Cardiac muscle cell (in vitro differentiated cells and primary cell): ENCODE measurements at places on chromosomes 2 and 18.

DNA sequence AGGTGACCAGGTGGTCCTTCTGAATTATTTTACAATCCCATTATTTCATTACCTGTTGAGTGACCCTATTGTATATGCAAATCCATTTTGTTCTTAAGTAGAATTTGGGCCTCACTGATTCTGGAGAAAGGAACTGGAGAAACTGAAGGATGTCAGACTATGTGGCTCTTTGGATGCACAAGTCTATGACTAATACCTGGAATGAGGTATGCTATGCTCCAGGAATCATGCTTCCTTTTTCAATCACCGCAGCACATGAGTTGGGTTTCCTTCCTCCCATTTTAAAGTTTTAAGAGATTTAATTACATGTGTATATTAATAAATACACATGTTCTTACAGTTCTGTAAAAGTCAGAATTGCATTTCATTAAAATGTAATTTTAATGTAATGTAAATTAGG is 253.9 kb upstream of the VWC2L start:
- DNase-seq = no peak

DNA sequence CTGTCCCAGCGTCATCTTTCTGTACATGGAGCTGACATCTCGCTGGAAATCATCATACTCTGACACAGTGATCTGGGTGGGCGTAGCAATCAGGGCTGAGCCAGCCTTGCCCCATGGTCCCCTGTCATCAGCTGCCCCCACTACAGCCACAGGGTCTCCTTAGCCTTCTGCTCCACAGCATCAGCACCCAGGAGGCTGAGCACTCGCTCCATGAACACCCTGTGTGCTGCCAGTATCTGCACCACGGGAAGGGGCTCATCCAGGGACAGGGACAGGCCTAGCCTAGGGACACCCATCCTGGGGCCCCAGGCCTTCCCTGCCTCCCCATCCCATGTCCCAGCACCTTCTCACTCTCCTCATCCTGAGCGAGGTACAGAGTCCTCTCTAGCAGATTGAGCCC is 11.4 kb downstream of the ALPG start:
- no peak for DNase-seq

DNA sequence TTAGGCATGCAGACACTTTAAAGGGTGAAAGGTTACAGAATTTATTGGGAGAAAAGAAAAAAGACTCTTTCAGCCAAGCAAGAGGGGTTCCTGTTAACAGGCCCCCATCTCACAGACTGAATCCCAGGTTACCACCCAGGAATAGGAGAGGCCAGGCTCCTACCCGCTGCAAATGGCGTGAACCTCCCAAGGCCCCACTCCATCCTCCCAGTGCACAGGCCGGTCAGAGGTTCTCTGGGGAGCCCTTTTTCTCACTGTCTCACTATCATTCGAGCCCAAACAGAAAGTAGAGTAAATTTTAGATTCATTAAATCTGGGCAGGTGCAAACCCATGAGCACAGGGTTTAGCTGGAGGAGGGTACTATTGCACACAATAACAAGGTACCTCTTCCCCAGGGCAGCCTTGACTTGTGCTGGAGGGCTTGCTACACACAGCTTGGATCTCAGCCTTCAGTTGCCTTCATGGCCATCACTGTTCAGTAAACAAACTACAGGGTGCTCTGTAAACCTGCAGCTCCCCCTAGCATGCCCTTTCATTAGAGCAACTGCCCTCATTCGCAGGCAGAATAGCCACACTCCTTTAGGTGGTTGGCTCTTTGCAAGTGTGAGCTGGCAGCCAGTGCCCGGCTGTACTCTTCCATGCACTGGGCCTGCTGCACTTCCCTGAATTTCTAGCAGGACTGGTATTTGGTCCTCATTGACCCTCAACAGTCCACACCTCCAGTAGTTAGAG is 7.3 kb upstream of the PLEK start:
- DNase-seq = peak; percentile 85

GRCh38 chr2:144513388-144514101 is 6.4 kb downstream of the ZEB2 start:
- no peak for DNase-seq

DNA sequence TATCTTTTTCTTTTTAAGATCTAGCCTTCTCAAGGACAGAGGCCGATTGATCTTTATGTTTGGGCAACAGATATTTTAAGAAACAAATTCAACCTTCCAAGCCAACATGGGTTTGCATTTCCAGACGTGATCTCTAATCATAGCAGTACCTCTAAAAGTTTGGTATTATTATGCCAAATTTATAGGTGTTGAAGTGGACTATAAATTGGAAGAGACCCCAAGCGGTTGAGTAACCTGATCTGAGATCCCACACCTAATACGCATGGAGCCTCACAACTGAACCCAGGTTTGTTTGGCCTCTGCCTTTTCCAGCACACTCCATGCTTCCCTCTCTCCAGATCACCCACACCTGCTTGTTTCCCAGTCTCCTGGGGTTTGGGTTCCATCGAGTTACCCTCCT is 116.5 kb downstream of the DDX1 start:
- DNase-seq = no peak

- no peak for DNase-seq
Observed at GRCh38 chr2:161028581-161028980, 131.6 kb upstream of the TANK start.

- DNase-seq = no peak
Observed at GRCh38 chr2:84493514-84493913, 22.8 kb upstream of the DNAH6 start.

GRCh38 chr2:207238831-207239701 is 73.3 kb upstream of the KLF7 start:
- no peak for DNase-seq

DNA sequence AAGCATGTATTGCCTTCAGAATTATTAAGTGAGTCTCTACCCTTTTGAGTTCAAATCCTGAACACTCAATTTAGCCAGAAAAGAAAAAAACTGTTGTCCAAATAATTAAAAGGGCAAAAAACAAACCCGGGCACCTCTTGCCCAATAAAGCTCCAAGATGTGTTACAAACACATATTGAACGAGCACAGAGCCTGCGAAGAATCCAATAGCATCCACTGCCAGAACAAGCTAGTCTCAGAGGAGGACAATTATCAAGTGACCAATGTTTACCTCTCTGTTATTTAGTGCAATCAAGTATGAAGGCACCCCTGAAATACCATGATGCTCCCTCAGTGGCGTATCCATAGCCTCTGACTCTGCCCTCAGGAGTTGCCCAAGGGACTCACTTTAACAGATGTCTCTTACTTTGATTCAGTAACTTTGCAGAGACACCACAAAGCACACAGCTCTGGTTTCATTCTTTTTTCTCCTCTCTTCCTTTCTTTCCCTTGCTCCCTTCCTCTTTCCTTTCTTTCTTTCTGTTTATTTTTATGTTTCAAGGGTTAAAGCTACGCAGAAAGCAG is 93.5 kb upstream of the SPATS2L start:
- no peak for DNase-seq

DNA sequence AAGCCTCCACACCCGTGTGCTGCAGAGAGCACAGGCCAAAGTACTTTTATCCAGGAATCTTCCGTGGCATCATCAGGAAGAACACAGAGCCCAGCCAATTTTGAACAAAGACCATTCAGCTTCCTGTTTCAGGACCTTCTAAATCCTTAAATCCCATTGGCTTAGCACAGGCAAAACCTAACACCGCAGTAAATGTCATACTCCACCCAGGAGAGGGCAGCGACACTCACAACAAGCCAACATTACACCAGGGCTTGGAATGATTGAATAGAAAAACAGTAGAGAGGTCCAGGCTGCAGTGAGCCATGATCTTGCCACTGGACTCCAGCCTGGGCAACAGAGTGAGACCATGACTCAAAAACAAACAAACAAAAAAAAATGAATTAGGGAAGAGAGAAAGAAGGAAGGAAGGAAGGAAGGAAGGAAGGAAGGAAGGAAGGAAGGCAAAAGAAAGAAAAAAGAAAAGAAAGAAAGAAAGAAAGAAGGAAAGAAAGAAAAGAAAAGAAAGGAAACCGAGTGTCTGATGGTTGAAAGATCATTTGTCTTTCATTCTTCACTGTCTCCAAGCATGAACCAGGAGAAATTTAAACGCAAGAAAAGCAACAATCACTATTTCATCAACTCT is 144.6 kb upstream of the SATB2 start:
- DNase-seq = peak; percentile 6

- DNase-seq = no peak
Observed at GRCh38 chr2:187554704-187555082, 458 bp upstream of the TFPI start.

DNA sequence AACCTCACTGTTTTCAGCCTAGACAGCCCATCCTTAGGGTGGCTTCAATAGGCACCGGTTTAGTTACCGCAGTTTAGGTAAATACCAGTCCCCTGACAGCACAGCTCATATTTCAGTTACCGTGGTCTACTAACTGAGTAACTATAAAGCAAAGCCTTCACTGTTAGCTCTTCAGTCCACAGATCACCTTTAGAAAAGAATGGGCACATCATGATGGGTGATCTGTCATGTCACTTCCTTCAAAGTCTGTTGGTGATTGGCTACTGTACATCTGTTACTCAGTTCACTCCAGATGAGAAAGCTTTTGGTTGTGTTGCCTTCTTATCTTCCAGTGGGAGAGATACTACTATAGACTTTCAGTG is 21.0 kb downstream of the SLC20A1 start:
- no peak for DNase-seq

DNA sequence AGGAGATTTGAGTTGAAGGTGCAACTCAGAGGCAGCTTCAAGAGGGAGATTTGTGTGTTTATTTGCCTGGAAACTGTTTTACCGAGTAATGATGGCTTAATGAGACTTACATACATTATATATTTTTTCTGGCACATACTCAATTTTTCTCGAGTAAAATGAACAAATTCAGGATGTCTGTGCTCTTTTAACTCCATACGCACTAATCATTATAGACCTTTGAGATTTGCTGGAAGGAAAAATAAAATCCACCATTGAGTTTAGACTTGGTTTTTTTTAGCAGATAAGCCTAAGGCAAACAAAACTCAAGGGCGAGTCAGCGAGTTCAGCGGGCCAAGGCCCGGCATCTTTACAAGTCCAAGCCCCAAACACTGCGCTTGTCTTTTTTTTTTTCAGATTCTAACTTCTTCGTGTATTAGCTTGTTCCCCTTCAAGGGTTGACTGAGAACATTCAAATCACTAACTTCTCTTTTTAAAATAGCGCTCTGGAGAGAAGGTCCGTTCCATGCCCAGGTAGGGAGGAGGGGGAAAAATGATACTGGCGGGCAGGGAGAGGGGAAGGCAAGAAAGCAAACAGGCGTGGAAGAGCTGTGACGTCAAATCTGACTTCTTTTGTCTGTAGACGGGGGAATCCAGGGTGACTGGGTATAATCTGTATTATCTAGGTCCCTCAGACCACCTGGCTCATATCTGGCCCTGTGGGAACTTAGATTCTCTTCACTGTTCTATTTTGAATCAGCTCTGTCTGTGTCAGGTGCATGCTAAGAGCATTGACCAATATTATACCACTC is 72.7 kb upstream of the MAP3K20 start:
- DNase-seq = no peak

DNA sequence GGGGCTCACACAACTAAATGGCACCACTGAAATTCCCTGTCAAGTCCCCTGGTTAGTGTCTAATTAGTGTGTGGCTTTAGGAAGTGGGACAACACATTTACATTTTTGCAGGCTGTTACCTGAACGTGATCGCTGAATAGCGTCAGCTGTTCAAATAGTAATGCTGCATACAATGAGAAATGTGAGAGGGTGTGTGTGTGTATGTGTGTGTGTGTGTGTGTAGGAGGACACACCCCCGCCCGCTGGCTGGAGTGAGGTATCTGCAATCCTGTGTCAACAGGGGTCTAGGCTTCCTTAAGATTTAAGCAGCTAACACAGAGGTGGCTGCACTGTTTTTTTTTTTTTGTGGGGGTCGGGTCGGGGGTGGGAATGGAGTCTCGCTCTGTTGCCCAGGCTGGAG is 4.8 kb upstream of the LYPD6B start:
- DNase-seq = no peak

- DNase-seq = no peak
Observed at GRCh38 chr2:99775585-99775984, 285.8 kb upstream of the REV1 start.

DNA sequence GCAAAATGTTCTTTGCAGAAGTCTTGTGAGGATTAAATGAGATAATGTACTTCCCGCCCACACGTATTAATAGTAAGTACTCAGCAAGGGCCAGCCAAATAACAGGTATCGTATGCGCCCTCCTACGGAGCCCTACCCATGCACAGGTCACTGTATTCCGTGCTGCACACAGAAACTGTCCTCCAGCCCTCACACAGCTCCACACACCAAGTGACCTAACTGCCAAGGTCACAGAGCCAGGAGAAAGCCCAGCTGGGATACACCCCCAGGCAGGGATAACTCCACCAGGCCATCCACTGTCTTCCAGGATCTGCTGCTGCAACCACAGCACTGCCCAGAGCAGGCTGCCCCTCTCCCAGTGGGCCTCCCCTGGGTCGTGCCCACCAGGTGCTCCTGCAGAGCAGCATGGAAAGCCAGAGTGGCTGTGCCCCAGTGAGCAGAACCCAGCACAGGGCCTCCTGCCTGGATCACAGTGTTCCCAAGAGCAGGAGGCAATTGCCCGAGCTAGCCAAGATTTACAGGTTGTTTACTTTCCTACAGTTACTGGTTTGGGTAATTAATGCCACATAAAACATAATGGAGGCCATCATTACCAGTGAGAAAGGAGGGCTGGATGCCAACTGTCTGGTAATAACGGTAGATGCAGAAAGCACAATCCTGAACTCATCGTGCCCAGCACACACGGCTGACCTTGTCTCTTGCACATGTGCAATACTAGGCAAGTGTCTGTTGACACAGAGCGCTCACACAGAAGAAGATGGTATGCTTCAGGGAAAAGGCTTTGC is 24.4 kb downstream of the TFCP2L1 start:
- DNase-seq = no peak

GRCh38 chr2:117485588-117485987 is 328.9 kb upstream of the DDX18 start:
- DNase-seq = no peak

DNA sequence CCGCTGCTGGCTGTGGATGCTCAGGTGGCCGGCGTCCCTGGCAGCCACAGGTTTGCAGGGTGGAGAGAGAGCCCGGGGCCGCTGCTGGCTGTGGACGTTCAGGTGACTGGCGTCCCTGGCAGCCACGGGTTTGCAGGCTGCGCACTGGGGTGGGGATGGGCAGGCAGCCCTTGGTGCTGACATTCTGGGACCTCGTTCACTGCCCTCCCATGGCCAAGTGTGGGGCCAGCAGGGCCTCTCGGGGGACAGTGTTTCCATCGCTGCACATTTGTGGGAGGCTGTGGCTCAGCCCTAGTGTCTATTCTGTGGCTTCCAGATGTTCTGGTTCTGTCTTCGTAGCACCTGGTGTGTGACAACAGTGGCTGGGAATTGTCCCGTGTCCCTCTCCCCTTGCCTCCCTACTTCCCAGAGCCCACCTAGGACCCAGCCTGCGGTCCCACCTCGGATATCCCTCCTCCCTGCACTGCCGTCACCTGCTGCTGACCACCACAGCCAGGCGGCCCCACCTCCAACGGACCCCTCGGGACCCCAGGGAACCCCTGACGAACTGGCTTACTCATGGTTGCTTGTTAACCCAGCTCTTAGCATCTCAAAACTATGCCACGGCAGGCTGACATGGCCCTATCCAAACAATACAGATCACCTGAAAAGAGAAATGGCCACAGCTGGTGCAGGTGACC is 915 bp downstream of the CROCC2 start:
- no peak for DNase-seq
